ENCODE measurements at places on chromosomes 1 and 21.

GRCh38 chr1:208187499-208188041 is 56.6 kb downstream of the PLXNA2 start:
- no peak for DNase-seq

DNA sequence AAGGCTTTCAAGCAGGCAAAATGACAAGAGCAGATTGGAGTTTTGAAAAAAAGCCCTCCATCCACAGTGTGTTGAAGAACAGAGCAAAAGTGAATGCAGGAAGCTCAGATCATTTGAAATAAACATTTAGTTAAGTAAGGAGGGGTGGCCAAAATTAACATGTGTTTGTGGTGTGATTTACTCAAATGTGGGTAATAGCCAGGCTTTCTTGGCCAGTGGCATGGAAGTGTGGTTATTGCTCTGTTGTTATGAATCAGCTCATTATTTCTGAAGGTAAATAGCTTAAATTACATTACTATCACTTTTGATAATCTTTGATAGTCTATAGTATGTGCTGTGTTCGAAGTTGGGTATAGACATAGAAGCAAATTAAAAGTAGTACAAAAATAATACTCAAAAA is 485.9 kb downstream of the LMO4 start:
- DNase-seq = no peak

DNA sequence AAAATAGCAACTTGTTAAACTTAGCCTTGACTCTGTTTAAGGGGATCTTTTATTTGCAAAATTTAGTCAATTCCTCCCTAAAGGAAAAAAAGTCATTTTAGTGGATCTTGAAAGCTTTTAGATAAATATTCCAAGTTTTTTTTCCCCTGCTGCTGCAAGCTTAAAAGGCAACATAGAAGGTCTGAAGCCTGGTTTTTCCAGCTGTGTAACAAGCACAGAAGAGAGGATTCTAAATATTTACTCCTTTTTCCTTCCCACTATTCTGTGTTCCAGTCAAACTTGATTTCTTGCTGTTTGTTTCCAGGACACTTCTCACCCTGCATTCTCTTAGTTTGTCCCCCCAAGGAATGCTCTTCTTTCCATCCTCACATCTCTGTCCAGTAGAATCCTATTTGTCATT is 86.7 kb downstream of the NFIA start:
- DNase-seq = no peak

- DNase-seq = no peak
Measured at GRCh38 chr1:39139723-39140360, 64.7 kb upstream of the MACF1 start.

- no peak for DNase-seq
Measured at GRCh38 chr1:41484402-41485241, at the start of gene EDN2. EDN2 (minus strand) TSS chr1:41484683; CDS start chr1:41484601, 82 bp downstream.

- DNase-seq = peak; percentile 60
Measured at GRCh38 chr1:232385221-232385620, 244.7 kb downstream of the SIPA1L2 start.
